ENCODE measurements at places on chromosomes 16 and 17.

DNA sequence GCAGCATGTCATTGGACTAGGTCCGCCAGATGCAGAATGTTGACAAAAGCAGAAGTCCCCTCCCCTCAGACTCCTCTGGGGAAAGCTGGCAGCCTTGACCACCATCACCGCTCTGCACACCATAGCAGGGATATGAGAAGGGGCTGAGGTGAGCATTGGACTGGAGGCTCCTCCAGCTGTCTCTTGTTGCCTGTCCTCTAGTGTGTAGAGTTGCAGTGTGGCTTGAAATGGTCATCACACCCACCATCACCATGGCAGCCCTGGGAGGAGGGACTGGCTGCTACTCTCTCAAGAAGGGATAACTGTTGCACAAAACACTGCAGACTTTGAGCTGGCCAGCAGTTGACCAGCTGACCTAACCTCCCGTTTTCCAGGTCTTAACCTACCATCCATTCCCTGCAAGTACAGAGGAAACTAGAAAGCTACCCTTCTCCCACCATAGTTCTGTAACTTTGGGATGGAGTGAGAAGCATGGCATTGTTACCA lies 38.3 kb downstream of the HLF start:
- no peak for DNase-seq

DNA sequence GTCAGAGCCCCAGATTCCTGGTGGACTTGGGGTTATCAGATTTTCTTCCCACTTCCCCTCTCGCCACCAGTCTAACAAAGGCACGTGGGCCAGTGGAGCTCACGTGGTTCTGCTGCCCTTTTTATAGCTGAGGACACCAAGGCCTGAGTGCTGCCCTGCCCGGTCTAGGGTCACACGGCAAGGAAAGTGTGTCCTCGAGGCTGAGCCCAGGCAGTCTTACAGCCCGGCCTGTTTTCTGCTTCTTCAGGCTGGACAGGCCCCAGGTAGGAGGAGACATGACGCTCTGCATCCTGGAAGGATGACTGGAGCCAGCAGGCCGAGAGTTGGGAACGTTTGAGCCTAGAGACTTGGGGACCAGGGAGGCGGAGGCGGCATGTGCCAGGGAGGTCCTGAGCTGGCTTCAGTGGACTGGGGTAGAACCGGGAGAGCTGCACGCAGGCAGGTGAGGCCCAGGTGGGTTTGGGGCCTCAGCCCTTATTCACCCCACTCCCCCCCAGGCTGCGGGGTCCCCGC lies 3.5 kb downstream of the CTRB1 start:
- DNase-seq, result no peak

DNA sequence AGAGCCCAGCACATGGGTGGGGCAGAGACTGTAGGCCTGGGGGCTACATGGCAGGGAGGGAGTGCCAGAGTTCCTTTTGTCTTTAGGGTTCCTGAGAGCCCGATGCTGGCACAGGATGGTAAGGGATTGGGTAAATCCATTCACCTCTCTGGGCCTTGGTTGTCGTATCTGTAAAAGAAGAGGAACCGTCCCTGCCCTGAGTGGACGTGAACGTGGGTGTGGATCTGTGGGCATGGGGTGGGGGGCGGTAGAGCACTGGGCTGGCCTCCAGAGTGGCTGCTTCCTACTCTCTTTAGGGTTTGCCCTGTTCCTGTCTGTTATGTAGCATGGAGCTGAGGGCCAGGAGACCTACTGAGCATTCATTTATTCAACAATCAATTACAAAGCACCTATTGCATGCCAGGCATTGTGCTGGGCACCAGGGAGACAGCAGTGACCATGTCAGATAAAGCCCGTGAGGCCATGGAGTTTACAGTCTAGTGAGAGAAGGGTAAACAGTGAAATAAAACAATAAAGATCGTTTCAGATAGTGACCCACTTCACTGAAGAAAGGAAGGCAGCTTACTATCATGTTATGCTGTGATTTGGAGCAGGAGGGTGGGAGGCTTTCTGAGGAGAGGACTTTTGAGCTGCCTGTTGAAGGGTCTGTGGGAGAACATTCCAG lies 13.1 kb upstream of the TCAP start:
- DNase-seq, result no peak

- DNase-seq, result no peak
Measured at GRCh38 chr16:68992521-68992920, 112.9 kb upstream of the HAS3 start.

DNA sequence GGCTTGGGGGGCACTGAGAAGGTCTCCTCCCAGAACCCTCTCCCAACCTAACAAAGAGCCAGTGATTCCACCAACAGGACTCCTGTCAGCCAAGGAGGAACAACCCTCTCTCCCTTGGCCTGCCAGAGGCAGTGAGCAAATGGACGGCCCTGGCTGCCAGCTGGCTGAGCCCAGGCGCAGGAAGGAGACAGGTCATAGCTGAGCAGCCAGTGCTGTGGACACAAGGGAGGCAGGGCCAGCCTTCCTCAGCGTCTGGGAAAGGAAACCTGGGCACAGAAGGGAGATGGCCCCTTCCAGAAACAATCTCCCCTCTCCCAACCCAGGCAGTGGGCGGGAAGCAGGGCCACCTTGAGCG lies 2.1 kb downstream of the MPO start:
- peak; percentile 73 for DNase-seq

DNA sequence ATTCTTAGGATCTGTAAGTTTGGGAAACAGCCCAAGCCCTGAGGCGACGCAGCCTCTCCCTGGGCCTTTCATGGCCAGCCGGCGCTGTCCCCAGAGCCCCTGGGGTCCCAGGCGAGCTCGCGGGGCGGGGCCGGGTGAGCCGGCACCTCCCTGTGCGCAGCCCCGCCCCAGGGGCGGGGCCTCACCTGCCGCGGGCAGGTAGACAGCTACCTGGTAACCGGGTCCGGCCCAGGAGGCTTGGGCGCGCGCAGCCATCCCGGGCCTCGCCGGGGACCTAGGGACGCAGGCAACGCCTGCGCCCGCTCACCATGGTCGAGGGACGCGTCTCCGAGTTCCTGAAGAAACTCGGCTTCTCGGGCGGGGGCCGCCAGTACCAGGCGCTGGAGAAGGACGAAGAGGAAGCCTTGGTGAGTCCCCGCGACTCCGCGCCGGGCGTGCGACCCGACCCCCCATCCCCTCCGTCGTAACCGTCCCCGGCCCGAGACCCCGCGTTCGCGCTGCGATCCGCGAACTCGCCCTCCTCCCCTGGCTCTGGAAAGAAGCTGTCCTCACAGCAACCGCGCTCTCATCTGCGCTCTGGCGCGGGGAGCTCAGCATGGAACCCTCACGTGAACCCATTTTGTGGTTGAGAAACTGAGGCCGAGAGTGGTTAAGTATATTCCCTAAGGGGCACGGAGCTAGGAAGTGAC lies at the start of gene ATP2C2:
TSS of gene ATP2C2 (plus strand) at position 231 of the 689 bp plus-strand sequence. CDS start at position 309, 78 bp downstream.
- DNase-seq, result no peak

DNA sequence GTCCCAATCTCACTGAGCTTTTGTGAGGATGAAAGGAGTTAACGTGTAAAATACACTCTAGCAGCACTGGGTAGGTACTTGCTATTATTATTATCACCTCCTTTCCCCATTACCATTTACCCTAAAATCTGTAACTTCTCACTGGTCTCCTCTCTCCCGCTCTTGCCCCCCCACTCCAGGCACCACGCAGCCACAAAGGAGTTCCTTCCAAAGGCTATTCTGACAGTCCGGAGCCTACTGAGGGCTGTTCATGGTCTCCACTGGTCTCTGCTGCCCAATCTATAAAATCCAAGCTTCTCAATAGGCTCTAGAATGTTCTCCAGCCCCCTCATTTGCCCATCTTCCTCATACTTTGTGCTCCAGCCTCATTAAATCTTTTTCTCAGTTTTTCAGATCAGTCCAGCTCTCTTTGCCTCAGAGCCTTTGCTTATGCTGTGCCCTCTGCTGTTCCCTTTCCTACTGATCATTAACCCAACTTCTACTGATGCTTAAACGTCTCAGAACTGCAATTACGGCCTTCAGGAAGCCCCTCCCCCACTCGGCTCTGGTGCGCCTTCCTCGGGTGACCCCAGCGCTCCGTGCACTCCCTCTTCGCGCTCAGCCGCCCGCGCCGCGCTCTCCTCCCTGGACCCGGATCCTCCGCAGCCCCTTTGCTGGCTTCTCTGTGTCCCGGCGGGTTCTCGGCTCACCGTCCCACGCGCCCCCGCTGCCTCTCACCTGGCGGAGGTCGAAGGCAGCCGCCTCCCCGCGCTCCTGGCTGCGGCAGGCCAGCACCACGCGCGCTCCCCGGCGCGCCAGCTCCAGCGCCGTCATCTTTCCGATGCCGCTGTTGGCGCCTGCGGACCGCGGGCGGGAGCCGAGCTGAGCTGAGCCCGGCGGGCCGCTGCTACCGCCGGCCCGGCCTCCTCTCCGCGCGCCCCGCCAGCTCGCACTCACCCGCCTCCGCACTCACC lies 737 bp downstream of the DHRS13 start:
- DNase-seq, result peak; percentile 58

GRCh38 chr17:57988301-57989250 lies 522 bp upstream of the VEZF1 start:
- DNase-seq, result peak; percentile 80

DNA sequence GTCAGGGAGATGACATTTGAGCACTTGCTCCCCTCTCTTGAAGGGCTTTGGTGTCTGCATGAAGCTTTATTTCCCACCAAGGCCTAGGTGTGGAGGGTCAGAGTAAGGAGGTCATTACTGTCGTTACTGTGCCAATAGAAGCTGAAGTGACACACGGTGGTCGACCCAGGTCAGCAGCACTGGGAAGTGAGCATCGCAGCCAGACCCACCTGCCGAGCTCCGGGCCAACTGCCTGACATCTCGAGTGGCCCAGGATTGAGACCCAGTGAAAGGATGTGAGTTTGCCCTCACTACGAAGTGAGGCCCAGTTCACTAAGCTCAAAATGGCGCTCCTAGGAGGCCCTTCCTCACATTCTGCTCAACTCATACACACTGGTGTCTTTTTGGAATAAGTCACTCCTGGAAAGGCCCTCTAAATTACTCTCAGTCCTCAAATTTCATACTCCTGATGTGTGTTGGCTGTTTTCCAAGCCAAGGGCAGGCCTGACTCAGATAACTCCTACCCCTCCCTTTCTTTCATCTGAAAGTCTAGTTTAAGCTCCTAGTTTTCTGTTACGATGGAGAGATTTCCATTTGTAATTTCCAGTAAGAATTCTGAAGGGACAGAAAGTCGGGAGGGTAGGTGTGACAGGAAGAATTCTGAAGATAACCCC lies 200.4 kb downstream of the LGALS9B start:
- DNase-seq, result no peak
